Ureter (tissue), 1 donor: ENCODE measurements at places on chromosomes 2 and 18. TPM values are rescaled to one million over a fixed set of nuclear protein-coding genes. Genes with fewer than 3 reads are reported as not detected.

The FKBP7 gene
- 13.6 TPM for total RNA-seq

The PAIP2B gene
- total RNA-seq: 11.6 TPM

The CFAP53 gene
- total RNA-seq: 0.81 TPM

The QPCT gene
- 23.6 TPM for total RNA-seq

The COLEC12 gene
- 10.2 TPM for total RNA-seq

The SULT1C2 gene
- total RNA-seq: 4.1 TPM

DNA sequence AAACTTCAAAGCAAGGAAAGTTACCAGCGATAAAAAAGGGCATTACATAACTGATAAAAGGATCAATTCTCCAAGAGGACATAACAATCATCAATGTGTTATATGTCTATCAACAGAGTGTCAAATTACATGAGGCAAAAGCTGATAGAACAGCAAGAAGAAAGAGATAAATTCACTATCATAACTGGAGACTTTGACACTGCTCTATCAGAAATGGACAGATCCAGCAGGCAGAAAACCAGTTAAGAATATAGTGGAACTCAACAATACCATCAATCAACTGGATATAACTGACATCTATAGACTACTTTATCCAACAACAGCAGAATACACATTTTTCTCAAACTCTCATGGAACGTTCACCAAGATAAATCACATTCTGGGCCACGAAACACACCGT lies 65.0 kb downstream of the ROCK2 start:
- no peak for DNase-seq

DNA sequence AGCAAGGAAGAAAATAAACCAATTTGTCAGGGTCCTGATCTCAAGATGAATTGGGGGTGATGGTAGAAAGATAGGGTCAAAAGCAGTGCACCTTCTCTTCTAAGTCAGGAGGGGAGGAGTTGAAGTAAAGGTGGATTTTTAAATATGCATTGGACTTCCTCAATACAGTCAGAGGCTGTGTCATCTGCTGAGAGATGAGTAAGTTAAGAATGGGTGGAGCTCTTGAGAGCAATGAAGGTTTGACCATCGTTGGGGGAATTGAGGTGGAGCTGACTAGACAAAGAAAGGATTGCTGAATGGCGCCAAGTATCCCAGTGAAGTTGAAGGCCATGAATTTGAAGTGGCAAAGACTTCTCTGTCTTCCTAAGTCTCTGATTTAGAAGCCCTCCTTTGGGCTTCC lies 18.4 kb upstream of the CPO start:
- no peak for DNase-seq

DNA sequence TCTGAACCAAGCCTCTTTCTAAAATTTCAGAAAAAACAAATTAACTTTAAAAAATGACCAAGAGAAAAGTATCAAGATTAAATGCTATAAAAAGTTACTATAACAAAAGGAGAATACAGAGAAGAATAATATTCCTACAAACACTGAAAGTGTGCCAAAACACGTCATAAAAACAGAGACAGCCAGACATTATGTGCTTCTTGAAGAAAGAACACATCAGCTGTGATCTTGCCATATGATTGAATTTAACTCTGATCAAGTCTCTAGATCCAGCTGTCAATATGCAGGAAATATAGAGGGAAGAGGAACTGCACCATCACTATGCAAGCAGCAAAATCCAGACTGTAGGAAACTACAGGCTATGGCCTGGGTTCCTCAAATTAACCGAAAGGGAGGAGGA lies 33.7 kb upstream of the COL5A2 start:
- DNase-seq: no peak

DNA sequence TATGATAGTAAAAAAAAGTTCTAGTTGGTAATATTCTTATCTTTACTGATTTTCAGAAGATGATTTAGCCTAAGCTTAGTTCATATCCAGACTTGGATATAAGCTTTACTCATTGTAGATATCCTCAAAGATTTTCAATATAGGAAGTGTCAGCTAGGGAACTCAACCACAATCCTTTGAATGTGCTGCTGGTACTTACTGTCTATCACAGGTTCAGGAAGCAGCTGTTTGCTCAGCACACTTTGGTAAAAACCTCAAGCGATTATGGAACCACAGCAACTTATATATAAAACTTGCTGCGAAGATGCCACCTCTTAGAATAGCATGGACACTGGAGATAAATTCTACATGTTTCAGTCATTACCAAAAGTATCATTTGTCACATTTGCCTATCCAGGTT lies 60.1 kb upstream of the TNFRSF11A start:
- DNase-seq: no peak
